A549 treated with dexamethasone at 1 μM for 4 hours (cell line): ENCODE measurements at places on chromosomes 2 and 18. TPM values are rescaled to one million over a fixed set of nuclear protein-coding genes. Genes with fewer than 3 reads are reported as not detected.

SLC8A1 gene
- total RNA-seq = 0.17 to 0.40 TPM (median 0.31 TPM) in 5 replicates

CLIP4 gene
- total RNA-seq = 14.4 to 24.3 TPM (median 20.9 TPM) in 5 replicates

UPP2 gene
- not detected in 5 replicates for total RNA-seq

UGT1A4 gene
- total RNA-seq = 0.07 TPM in 1 of 5 replicates, not detected in the others

RPE gene
- total RNA-seq = 57.4 to 68.8 TPM (median 64.6 TPM) in 5 replicates

LOXHD1 gene
- not detected in 5 replicates for total RNA-seq

HRH4 gene
- total RNA-seq = not detected in 5 replicates

SMPD4 gene
- 61.8 to 83.6 TPM (median 81.2 TPM) in 5 replicates for total RNA-seq

RNPEPL1 gene
- 38.2 to 63.2 TPM (median 61.5 TPM) in 5 replicates for total RNA-seq

CBLN2 gene
- total RNA-seq = 0.06 to 0.12 TPM (median 0.10 TPM) in 4 of 5 replicates, not detected in the other

POTEC gene
- not detected in 5 replicates for total RNA-seq

DCDC2C gene
- 0.26 to 0.67 TPM (median 0.28 TPM) in 5 replicates for total RNA-seq

UGT1A9 gene
- total RNA-seq = 3.9 to 5.2 TPM (median 4.5 TPM) in 5 replicates

ZNF512 gene
- total RNA-seq = 18.2 to 21.6 TPM (median 19.3 TPM) in 5 replicates

HJURP gene
- 51.2 to 56.5 TPM (median 54.7 TPM) in 5 replicates for total RNA-seq

DNAH7 gene
- 0.79 to 2.1 TPM (median 1.0 TPM) in 5 replicates for total RNA-seq

NTSR2 gene
- not detected in 5 replicates for total RNA-seq

GALR1 gene
- total RNA-seq = not detected in 5 replicates

HOXD12 gene
- not detected in 5 replicates for total RNA-seq

ARHGAP15 gene
- total RNA-seq = 0.14 TPM in 1 of 5 replicates, not detected in the others

HOXD8 gene
- total RNA-seq = 5.0 to 5.4 TPM (median 5.3 TPM) in 5 replicates

IL36A gene
- total RNA-seq = not detected in 5 replicates

CXCR1 gene
- not detected in 5 replicates for total RNA-seq

GREB1L gene
- total RNA-seq = 3.5 to 7.5 TPM (median 5.3 TPM) in 5 replicates

LBX2 gene
- 2.7 to 3.7 TPM (median 3.0 TPM) in 5 replicates for total RNA-seq

CYRIA gene
- total RNA-seq = 0.31 to 0.58 TPM (median 0.46 TPM) in 5 replicates

CIDEA gene
- total RNA-seq = not detected in 5 replicates

SERPINB12 gene
- not detected in 5 replicates for total RNA-seq

TBC1D8 gene
- total RNA-seq = 69.1 to 105 TPM (median 82.0 TPM) in 5 replicates

AFF3 gene
- total RNA-seq = 0.02 to 0.08 TPM (median 0.05 TPM) in 5 replicates

POTEI gene
- 0.01 TPM in 1 of 5 replicates, not detected in the others for total RNA-seq

NAT8 gene
- total RNA-seq = not detected in 5 replicates

PTRHD1 gene
- total RNA-seq = 47.7 to 58.9 TPM (median 54.5 TPM) in 5 replicates

GAL3ST2 gene
- total RNA-seq = 0.15 to 0.27 TPM (median 0.25 TPM) in 5 replicates

SH3RF3 gene
- 0.53 to 0.91 TPM (median 0.75 TPM) in 5 replicates for total RNA-seq

ARHGAP25 gene
- total RNA-seq = 0.11 to 0.47 TPM (median 0.37 TPM) in 5 replicates

CCDC102B gene
- total RNA-seq = 0.20 to 0.64 TPM (median 0.47 TPM) in 5 replicates

IL1RN gene
- total RNA-seq = 0.30 to 0.54 TPM (median 0.37 TPM) in 5 replicates

KCNS3 gene
- 1.1 to 1.5 TPM (median 1.3 TPM) in 5 replicates for total RNA-seq

MSH6 gene
- 86.5 to 106 TPM (median 93.4 TPM) in 5 replicates for total RNA-seq

ALLC gene
- total RNA-seq = 0.05 to 0.11 TPM (median 0.08 TPM) in 3 of 5 replicates, not detected in the others

ALK gene
- 0.02 to 0.04 TPM in 2 of 5 replicates, not detected in the others for total RNA-seq

CHRND gene
- total RNA-seq = 0.07 to 0.09 TPM in 2 of 5 replicates, not detected in the others

CCBE1 gene
- 7.0 to 16.4 TPM (median 13.2 TPM) in 5 replicates for total RNA-seq

RGPD3 gene
- 0.14 to 0.25 TPM (median 0.16 TPM) in 5 replicates for total RNA-seq

SRD5A2 gene
- 0.02 to 0.05 TPM (median 0.02 TPM) in 5 replicates for total RNA-seq

ACKR3 gene
- 7.7 to 14.4 TPM (median 12.5 TPM) in 5 replicates for total RNA-seq

GNAL gene
- 5.7 to 8.6 TPM (median 7.4 TPM) in 5 replicates for total RNA-seq

RBM45 gene
- 10.6 to 12.6 TPM (median 12.1 TPM) in 5 replicates for total RNA-seq

SLC4A3 gene
- total RNA-seq = 1.9 to 4.0 TPM (median 2.9 TPM) in 5 replicates

EDAR gene
- total RNA-seq = 0.07 to 0.12 TPM (median 0.09 TPM) in 5 replicates

UGT1A5 gene
- 0.06 TPM in 1 of 5 replicates, not detected in the others for total RNA-seq

PSTPIP2 gene
- 0.17 to 0.33 TPM (median 0.25 TPM) in 5 replicates for total RNA-seq

EVX2 gene
- total RNA-seq = not detected in 5 replicates

MAPRE2 gene
- 12.8 to 15.9 TPM (median 13.2 TPM) in 5 replicates for total RNA-seq

ERBB4 gene
- not detected in 5 replicates for total RNA-seq

MC5R gene
- not detected in 5 replicates for total RNA-seq
